ENCODE measurements at places on chromosomes 12 and 14. TPM values are rescaled to one million over a fixed set of nuclear protein-coding genes. Genes with fewer than 3 reads are reported as not detected.

DNA sequence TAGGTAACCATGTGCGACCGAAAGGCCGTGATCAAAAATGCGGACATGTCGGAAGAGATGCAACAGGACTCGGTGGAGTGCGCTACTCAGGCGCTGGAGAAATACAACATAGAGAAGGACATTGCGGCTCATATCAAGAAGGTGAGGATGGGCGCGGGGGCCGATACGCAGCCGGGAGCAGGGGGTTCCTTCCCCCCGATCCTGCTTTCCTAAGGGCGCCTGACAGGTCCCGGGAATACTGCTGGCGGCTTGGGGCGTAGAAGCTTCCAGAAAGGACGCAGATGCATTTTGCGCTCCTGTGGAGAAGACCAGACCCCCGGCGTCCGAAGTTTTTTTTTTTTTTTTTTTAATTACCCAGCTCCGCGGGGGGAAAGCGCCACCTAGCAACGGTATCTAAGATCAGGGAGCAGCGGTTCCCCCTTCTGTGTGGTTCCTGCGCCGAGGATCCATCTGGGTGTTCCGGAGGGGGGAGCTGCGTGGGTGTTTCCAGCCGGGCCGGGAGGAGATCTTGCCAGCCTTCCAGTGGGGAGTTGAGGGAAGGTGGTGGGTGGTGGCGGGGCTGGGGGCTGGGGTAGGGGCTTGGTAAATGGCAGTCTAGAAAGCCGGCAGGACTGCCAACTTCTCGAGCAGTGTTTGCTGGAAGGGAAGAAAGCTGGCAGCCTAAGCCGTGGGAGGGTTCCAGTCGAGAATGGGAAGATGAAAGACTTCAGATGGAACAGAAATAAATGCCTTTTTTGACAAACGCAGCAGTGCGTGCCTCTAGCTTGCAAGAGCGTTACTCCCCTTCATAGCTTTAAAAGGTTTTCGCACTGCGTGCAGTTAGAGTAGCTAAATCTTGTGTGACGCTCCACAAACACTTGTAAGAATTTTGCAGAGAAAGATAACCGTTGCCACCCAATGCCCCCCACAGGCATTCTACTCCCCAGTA, 764 bp downstream of the DYNLL1 start:
- peak; percentile 43 for DNase-seq

The NTN4 gene
- total RNA-seq: 96.4 TPM

The RD3L gene
- total RNA-seq: not detected

DNA sequence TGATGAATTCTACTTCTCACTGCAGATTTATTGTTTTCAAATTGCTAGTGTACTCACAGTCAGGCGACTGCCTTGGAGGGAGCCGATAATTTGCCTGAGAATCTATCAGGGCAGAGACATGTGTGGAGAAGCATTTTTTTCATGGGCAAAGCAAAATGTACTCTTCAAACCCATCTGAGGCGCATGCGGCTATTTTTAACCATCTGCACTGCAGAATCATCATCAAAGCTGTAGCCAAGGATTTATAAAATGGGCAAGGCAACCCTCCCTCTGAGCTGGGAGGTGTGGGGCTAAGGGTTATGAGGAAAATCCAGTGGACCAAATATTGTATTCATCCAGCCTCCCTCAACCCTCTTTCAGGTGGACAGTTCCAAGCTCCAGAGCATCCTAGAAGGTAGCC, 37.7 kb downstream of the BEST3 start:
- DNase-seq: no peak

DNA sequence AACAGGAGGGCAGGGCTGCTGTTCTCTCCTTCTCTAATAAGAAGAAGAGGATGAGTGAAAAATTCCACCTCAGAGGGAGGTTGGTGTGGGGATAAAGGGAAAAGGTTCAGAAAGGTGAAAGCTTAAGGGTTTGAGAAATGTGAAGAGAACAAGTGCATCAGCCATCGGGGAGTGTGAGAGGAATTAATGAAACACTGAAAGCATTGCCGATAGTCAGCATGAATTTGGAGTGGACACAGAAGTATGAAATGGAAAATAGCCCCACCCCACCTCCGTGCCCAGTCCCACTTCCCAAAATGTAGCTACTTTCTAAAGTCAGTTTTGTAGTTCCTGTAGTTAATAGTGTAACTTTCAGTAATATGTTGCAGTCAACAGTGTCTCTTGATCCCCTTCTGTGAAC, 33.4 kb downstream of the DIP2B start:
- no peak for DNase-seq

DNA sequence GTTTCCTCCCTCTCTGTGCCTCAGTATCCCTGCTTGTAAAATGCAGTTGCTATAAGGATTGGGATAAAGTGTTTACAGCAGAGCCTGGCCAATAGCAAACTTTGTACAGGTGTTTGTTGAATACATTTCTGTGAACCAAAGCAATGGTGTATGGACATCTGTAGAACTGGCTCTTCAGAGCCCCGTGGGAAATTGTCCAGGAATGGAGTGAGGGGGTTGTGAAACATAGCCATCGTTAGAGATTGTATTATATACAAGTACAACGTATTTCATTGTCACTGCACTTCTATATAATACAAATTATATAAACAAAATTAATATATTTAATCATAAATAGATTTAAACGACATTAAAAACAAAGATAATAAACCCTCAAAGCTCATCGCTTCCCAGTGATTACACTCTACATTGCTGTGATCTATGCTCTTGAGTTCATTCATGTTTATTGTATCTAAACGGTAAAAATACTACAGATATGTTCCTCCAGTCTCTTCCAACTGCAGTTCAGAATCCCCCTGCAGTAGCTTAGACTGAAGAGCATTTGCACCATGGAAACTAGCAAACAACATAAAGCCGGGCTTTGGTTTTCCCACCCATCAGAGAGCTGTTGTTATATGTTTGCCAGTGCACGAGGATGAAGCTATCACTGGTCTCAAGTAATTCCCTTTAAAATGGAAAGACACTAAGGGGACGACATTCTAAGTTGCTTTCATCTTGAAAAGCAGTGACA, 216.7 kb downstream of the TMEM132C start:
- no peak for DNase-seq

DNA sequence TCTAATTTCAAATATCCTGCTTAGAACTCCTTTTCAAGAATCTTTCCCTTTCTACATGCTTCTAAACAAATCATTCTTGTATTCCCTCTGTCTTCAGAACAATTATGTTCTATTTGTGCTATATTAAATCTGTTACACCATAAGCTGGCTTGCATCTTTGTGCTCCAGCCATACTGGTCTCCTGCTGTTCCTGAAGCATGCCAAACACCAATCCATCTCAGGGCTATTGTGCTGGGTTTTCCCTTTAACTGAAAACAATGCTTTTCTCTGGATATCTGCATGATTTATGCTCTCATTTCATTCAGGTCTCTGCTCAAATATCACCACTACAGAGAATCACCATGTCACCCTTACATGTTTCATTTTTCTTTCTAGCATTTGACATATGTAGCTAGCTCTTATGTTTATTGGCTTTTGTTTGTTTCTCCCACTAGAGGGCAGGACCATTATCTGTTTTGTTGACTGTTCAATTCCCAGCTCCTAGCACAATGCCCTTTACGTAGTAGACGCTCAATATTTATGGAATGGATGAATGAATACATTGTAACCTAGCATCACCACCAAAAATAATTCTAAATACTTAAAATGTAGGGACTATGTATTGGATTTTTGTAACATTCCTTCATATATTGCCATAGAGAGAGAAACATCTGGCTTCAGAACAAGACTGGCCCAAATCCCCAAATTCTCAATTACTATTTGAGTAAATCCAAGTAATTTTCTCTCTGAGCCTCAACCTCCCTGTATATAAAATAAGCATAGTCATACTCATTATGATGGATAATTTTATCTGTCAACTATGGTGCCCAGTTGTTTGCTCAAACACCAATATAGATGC, 302.0 kb upstream of the SYT1 start:
- peak; percentile 47 for DNase-seq

DNA sequence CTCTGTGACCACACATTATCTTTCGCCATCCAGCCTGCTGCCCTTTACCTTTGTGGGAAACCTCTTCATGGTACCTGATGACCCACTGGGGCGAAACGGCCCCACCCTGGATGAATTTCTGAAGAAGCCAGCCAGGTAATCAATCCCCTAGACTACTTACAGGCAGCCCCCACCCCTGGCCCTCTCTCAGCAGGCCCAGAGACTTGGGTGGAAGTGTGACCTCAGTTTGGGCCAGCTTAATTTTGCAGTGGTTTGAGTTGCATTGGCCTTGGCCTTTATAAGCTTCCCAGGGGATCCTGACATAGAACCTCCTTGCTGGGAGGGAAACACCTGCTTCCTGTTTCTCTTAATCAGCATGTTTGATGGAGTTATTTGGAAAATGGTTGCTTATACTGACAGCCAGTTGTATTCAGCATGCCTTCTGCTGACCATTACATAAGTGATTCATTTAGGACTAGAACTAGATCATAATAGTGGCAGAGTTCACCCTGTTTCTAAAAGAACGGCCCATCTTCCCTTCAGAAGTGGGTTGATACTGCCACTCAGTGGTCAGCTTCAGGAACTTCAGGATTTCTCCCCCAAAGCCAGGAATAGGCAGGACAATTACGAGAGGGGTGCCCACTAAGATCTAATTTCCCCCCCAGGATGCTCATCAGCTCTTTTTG, 6.1 kb downstream of the SDR39U1 start:
- peak; percentile 81 for DNase-seq

- DNase-seq: peak; percentile 67
Measured at GRCh38 chr14:69658664-69659261, 47.4 kb downstream of the SUSD6 start.

The SMCO2 gene
- 0.37 TPM for total RNA-seq

GRCh38 chr14:55383541-55384140, 28.0 kb downstream of the ATG14 start:
- no peak for DNase-seq

The CYP46A1 gene
- 0.20 TPM for total RNA-seq

The TTC8 gene
- 23.9 TPM for total RNA-seq

DNA sequence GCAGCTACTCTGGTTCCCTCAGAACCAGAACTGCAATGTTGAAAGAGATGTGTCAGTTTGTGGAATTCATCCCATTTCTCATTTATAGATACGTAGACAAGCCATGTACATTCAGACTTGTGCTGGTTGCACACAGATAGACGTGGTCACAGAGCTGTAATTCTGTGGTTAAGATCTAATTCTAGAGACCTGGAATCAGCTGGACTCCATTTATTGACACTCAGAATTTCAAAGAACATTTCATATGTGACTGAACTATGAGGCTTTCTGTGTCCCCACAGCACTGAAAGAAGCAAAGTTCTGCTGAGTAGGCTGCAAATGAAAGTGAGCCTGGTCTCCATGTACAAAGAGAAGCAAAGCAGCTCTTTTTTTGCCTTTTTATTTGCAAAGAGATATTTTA, 220.2 kb upstream of the NAV3 start:
- DNase-seq: no peak

- DNase-seq: no peak
Measured at GRCh38 chr14:32384464-32384863, 55.4 kb downstream of the AKAP6 start.

DNA sequence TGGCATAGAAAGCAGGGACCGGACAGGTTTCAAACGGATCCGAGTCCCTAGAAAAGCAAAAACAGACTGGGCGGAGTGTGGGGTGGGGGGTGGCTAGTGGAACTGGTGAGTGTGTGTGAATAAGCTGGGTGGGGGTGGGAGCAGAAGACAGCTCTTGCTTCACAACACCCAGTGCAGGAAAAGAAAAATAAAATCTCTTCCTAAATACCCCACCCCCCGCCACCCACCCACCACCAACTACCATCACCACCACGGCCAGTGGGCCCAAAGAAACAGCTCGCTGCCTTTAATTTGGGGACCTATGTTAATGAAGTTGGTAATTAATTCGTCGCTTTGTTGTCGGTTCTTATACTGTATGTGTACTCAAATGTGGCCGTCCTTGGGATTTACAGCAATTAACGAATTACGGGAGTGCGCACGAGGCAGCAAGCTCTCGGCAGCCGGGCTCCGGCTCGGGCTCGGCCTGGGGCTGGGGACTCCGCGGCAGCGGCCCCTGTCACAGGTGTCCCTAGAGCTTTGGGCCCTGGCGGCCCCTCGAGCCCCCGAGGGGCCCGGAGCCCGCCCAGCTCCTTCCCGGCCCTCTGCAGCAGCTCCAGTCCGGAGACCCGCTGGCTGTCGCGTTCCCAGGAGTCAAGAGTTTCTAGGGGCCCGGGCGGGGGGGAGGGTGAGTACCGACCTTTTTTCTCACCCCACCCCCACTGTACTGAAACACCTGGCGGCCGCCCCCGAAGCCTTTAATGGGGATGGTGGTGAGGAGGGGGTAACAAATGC, 1.5 kb upstream of the OTX2 start:
- DNase-seq: no peak

DNA sequence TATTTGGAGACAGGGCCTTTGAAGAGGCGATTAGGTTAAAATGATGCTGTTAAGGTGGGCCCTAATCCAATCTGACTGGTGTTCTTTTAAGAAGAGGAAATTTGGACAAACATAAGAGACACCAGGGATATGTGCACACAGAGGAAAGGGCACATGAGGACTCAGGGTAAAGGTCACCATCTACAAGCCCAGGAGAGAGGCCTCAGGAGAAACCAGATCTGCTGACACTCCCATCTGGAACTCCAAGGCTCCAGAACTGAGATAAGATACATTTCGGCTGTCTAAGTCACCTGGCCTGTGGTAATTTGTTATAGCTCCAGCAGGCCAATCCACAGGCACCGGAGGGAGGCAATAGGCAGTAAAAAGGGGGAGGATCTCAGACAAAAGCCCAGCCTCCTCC, 48.6 kb downstream of the KICS2 start:
- no peak for DNase-seq

GRCh38 chr12:23546756-23547155, 402.7 kb downstream of the SOX5 start:
- DNase-seq: no peak

- DNase-seq: peak; percentile 91
Measured at GRCh38 chr12:93243689-93244513, 133.8 kb upstream of the NUDT4 start.

GRCh38 chr12:89316705-89317139, 35.6 kb downstream of the DUSP6 start:
- DNase-seq: no peak

The LRRIQ1 gene
- 1.5 TPM for total RNA-seq

The TAS2R8 gene
- not detected for total RNA-seq

The OTX2 gene
- total RNA-seq: not detected

The DDN gene
- 0.28 TPM for total RNA-seq

The VDR gene
- total RNA-seq: 23.4 TPM

The RNASE3 gene
- not detected for total RNA-seq

DNA sequence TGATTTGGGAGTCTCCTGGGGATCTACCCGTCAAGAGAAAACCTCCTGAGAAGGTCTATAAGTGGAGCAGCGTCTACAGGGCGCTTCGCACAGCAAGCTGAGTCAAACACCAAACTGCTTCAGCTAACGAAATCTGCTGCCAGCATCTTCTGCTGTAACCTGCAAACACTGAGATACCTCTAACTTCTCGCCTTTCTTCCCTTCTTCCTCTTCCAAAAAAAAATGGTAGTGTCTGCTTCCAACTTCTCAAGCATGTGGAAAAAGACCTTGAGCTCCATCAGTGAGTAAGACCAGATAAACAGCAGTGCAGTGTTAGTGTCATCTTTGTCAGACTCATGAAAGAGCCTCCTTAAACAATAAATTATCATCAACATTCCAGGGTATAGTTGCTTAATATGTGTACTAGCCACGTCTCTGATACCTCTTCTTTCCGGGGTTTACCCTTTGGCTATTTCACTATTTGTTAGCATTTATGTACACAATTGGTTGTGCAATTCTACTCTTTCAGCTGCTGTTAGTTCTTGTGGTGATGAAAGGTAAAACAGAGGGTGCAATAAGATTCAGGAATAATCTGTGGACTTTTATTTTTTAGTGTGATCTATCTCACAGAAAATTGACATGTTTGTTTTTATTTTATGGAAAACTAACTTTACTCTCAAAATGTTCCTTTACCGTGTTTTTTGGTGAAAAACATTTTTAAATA, 81.6 kb downstream of the LLPH start:
- peak; percentile 75 for DNase-seq

All from MCF 10A (cell line).